ENCODE measurements at places on chromosomes 12 and 14. TPM values are rescaled to one million over a fixed set of nuclear protein-coding genes. Genes with fewer than 3 reads are reported as not detected.
A peak's percentile ranks its signal among the peaks of the same experiment; 100 is the strongest.

DNA sequence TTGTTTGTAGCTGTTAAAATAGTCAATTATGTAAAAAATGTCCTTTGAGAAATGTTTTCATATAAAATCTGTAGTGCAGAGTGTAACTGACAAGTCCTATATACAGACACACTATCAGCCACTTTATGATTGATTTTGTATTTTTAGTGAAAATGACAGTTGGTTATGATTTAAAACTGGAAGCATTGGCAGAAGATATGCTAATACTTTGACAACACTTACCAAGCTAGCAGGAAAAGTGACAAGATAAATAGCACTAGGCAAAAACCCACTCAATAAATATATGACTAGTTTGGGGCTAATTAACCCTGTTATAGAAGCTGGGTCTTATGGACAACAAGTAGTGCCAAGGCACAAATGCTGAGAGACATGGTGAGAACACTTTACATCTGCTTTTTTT is 772.9 kb upstream of the NOVA1 start:
- no peak for DNase-seq

GRCh38 chr12:45269412-45269751 is 53.5 kb downstream of the ANO6 start:
- no peak for DNase-seq

GRCh38 chr14:106024983-106025604 is 498.7 kb downstream of the TMEM121 start:
- DNase-seq, result no peak

- no peak for DNase-seq
These were observed 113.5 kb downstream of the C12orf75 start for GRCh38 chr12:105443802-105444652.

DNA sequence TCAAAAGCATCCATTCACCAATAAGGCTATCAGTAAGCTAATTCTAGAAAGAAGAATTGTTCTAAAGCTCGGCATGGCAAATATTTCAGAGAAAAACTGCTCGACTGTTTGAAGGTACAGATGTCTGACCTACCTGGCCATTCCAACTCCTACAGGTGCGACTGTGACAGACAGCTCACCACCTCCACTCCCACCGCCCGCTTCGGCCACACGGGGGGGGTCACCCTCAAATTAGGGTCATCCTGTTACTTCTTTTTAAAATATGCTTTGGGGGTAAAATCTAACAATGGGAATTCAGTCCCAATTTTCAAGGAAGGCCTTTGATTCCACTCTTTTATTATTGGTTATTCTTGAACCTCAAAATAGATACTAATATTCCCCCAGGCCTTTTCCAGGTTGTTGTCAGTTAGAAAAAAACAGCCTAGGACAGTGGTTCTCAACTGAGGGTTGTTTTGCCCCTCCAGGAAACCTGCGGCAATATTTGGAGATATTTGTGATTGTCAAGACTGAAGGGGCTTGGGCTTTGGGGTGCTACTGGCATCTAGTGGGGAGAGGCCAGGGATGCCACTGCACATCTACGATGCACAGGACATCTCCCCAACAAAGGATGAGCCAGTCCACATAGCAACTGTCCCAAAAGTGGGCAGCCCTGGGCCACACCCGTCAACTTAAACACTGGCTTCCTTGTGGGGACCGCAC is 81.2 kb downstream of the BCL11B start:
- no peak for DNase-seq

DNA sequence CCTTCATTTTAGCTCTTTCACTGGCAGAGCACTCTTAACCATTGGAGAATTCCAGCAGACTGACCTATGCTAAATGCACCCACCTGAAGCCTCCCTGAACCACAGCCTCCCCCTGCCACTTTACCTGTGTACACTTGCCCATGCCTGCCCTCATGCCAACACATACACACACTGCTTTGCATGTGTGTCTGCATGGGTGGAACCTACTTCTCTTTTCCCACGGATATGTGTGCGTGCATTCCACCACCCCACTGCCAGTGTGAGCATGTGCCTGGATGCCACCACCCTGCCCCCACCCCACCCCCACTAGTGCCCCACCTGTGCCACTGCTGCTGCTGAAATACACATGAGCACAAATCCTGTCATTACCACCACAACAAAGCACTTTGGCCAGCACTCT is 49.5 kb upstream of the EEA1 start:
- no peak for DNase-seq

GRCh38 chr12:4850857-4851380 is 58.8 kb upstream of the KCNA1 start:
- DNase-seq, result no peak

GRCh38 chr12:3896801-3897351 is 23.7 kb upstream of the PARP11 start:
- DNase-seq, result no peak

DNA sequence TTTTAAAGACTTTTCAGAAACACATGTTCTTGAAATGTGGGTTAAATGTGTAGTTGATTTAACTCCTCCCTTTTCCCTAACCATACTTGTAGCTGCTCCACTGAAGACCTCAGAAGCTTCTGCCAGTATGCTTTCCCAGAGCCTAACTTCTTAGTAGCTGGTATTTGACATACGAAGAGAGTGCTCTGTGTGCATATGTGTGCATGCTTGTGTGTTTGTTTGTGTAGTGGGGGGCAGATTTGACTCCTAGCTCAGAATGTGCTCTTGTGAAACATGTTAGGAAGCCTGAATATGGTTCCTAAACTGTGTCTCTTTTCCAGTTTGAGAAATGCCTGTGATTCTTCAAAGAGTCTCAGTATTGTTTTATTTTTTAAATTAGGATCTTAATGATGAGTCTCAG is 420.4 kb downstream of the PCNX1 start:
- no peak for DNase-seq

DNA sequence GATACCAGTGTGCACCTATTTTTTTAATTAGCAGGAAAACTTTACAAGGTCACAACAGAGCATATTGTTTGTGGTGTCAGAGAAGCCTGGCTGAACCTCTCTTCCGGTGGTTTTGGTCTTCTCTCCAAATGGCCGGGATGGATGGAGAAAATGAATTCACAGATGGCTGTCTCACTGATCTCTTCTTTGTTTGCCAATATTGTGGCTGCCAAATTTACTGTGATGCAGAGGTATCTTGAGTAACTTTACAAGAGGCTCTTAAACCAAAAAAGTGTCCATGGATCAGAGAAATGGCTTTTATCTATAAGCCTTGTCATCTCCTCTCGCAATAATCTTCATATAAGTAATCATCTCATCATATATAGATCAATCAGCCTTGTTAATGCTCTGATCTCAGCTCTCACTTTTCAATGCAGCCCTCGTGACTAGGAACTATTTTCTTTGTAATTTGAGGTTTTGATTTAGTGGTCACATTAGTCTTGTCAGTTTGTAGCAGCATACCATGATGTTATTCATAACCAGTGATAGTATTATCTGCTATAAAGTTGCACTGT is 308.1 kb downstream of the EGLN3 start:
- no peak for DNase-seq

- DNase-seq, result peak; percentile 53
These were observed 160.1 kb downstream of the EPS8 start for GRCh38 chr12:15629108-15629507.

DNA sequence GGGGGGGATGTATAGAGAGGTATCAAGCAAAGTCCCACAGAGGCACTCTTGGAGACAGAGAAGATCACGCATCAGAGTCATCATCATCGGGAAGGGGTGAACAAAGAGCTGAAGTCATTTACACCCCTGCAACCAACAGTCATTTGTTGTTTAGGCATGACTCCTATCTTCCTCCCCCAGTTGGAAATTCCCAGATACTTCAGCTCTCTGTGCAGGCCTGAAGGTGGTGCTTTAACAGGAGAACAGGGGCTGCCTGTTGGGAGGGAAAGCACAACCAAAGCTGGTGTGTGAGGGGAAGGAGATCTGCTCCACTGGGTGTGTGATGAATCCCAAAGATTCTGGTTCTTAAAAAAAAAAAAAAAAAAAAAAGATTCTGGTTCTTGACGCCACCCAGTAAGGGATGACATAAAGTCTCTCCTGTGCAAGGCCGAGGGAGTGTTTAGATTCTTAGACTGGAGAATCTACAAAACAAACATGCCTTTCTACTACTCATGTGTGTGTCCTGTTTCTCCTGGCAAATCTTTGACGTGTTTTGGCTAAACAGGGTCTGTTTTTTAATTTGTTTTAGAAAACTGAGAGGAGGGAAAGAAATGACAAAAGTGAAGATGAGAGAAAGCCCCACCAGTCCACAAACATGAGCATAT is 121.0 kb upstream of the ARHGAP5 start:
- no peak for DNase-seq

DNA sequence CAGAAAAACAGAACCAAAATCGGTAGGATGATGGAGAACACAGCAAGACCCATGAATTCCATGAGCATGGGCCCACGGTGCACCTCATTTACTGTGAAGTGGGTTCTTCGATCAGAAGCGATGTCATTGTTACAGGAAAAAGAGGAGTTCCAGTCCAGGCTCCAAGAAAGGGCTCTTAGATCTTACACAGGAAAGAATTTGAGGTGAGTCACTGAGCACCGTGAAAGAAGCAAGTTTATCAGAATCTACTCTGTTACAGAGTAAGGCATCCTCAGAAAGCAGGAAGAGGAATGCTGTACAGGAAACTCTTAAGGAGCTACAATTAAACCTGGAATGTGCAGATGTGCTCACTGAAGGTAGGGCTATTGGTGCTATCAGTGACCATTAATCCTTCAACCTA is 11.6 kb upstream of the CHFR start:
- DNase-seq, result no peak

DNA sequence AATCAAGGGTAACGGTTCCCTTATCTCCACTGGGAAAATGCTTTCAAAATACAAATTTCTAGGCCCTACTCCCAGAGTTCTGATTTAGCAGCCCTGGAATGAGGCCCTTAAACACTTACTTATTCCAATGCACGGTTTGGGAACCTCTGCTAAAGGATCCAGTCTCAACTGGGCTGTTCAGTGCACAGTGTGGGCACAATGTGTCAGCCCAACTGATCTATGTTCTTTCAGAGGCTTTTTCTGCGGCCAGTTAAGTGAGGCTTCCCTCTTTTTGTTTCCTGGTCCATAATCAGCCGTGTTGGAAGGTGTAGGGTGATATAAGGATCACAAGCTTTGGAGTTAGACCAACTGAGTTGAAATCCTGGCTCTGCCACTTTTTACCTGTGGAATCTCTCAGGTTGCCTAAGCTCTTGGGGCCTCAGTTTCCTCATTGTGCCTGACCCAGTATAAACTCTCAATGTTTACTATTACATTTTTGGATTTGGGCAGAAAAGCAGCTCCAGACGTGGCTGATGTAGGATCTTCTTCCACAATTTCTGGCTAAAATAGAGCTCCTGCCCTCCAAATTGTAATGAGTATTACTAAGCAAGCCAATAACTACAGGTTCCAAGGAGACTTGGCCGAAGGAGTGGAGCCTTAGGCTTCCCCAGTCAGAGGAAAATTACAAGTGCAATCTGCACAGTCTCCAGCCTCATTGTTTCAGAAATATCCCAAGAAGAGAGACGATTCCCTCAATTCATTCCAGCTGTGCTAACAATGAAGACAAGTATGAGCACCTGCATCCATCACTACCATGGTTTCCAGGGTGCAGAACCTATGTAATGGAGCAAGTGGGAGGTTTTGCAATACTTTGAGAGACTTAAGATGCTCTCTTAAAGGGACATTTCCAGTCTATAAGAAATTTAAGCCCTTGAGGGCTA is 2.3 kb upstream of the ANGEL1 start:
- DNase-seq, result no peak

GRCh38 chr14:59195912-59196311 is 7.4 kb downstream of the DAAM1 start:
- DNase-seq, result no peak

- DNase-seq, result no peak
These were observed 565 bp upstream of the KLHL42 start for GRCh38 chr12:27779416-27779919.

- DNase-seq, result no peak
These were observed 58.7 kb upstream of the STK38L start for GRCh38 chr12:27185234-27186021.

LGR5 gene
- not detected for total RNA-seq

AKAP6 gene
- 180 TPM for total RNA-seq

RNASE9 gene
- not detected for total RNA-seq

EPS8 gene
- total RNA-seq, result 17.5 TPM

OXA1L gene
- 164 TPM for total RNA-seq
